Muscle of arm (tissue), 14 donors: ENCODE measurements at places on chromosomes 5 and 9.
A peak's percentile ranks its signal among the peaks of the same experiment; 100 is the strongest.

- DNase-seq = peak; percentile 63
These were observed 59.1 kb downstream of the TNFSF15 start for GRCh38 chr9:114746591-114747346.

DNA sequence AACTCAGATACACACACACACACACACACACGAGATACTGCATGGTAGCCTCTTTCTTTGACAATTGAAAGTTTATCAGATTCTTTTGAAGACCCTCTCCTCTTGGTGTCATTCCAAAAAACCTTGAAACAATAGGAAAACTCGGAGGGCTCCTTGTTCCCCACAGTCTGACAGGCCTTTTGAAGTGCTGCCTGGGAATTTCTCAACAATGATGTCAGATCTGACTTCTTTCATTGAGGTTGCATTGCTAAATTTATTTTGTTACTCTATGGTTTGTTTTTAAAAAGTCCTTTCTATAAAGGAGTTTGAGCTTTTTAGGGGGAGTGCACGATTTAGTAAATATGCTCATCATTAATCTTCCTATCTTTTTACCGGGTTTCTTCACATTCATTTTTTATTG lies 583.9 kb downstream of the SEMA5A start:
- peak; percentile 4 for DNase-seq

- peak; percentile 72 for DNase-seq
These were observed 162.2 kb downstream of the SREK1 start for GRCh38 chr5:66306105-66306843.

GRCh38 chr9:124218987-124219461 lies 38.7 kb upstream of the NEK6 start:
- DNase-seq = no peak

GRCh38 chr9:113476511-113476916 lies 13.0 kb downstream of the RGS3 start:
- DNase-seq = no peak

DNA sequence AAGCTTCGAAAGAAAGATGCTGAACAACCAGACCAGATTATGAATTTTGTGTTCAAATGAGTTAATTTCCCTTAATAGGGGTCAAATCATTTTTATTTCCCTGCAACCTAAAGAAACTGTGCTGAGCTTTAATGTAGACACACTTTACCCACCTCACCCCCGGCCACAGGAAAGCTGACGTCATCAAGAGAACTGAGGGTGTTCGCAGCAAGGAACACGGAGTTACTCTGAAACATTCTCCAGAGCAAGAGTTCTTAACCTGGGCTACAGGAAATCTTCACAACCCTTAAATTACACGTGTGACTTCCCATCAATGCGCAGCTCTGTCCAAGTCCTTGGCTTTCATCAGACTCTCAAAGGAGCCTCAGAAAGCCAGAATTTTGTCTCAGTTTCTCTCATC lies 116.3 kb downstream of the COL23A1 start:
- DNase-seq = no peak

DNA sequence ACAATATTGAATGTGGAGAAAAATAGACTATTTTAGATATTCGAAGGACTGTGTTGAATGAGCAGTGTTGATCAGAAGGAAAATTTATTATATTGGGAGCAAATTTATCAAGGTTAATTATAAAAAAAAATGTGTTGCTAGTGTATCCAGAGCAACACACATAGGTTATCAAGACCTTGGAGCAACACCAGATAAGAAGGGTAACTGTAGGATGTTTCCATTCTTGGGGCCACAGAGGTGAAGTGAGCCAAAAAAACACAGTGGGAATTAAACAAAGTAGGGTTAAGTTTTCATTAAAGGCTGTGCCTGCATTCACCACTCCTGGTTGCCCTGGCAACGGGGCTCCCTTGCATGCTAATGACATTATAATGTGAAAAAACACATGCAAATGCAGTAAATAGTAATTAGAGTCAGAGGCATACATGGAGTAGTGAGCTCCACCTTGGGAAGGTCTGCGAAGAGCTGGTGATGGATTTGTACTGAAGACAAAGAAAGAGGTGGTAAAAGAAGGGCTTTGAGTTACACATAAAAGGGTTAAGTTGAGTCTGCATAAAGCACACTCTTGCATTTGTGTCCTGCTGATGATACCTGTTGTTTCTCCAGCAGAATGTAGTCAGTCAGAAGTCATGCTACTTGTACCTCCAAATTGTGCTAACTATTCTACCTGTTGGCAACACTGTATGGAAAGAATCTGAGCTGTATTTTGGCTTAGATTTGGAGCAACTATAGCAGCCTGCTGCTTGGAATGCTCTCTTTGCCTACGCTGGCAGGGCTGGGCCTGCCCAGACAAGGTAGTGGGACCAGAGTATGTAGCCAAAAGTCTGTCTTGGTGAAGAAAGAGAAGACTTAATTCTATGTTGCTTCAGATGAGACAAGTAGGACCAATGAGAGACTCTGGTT lies 59.6 kb downstream of the ATG10 start:
- no peak for DNase-seq

- DNase-seq = no peak
These were observed 331.3 kb upstream of the RFX3 start for GRCh38 chr9:3857091-3857490.

DNA sequence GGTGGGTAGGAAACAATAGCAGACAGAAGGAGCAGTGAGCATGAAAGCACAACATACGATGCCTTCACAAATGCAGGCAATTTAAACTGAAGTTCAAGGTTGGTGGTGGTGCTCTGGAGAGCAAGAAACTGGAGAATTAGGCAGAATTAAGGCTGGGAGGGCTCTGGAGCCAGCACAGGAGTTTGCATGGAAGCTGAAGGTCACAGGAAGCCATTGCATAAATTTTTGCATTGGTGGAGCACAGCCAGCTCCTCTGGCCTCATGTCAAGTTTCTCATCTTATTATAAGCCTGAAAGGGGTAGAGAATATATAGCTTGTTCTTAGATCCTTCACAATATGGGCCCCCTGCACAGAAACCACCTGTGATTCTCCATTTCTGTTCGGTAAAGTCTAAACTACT lies 207.4 kb downstream of the PAPPA start:
- DNase-seq = no peak

GRCh38 chr5:163915481-163915961 lies 410.1 kb downstream of the MAT2B start:
- no peak for DNase-seq

- DNase-seq = no peak
These were observed 13.9 kb downstream of the PRRC2B start for GRCh38 chr9:131407717-131408195.

GRCh38 chr9:3482578-3482977 lies 43.2 kb downstream of the RFX3 start:
- no peak for DNase-seq

DNA sequence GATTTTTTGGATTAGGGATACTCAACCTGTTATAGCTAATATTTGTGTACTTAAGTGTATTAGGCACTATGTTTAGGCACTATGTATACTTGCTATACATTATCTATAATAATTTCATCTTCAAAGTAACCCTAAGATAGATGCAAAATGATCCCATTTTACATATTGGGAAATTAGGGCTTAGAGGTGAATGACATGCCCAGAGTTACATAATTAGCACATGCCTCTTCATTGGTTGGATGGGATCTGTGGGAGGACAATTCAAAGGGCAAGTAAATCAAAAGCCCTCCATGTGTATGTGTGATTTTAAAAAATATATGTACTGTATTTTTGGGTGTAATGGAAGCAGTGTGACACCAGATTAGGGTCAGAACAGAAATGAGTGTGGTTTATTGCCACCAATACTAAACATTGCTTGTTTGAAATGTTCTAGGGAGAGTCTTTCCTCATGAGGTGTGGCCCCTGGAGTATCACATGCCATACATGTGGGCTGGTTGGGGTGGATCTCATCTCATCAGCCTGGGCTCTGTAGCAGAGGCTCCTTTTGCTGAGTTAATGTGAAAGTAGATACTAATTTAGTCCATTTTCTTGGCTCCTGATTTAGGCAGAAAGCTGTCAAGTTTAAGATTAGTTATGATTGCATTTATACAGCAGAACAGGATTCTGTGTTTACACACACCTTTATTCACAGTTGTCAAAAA lies 5.5 kb downstream of the C9orf85 start:
- DNase-seq = no peak

GRCh38 chr5:159441441-159441840 lies 111.2 kb upstream of the IL12B start:
- DNase-seq = no peak

- DNase-seq = no peak
These were observed 26.6 kb downstream of the ENHO start for GRCh38 chr9:34496149-34496712.

DNA sequence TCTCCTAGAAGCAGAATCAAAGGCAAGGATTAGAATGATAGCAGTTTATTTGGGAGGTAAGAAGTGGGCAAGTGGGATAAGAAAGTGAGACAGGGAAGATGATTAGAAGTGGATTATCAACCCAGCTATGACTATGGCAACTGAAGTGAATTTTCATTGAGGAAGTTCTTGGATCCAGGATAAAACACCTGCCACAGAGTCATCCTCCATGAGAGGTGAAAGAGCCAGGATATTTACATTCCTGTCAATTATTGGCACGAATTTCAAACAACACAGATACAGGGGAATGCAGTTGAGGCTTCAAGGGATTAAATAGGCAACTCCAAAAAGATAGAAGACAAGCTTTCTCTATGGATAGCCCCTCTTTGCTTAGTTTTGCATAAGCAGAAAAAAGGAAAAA lies 31.8 kb upstream of the ZNF366 start:
- no peak for DNase-seq

- DNase-seq = no peak
These were observed 74.9 kb downstream of the C9orf152 start for GRCh38 chr9:110133059-110133458.

DNA sequence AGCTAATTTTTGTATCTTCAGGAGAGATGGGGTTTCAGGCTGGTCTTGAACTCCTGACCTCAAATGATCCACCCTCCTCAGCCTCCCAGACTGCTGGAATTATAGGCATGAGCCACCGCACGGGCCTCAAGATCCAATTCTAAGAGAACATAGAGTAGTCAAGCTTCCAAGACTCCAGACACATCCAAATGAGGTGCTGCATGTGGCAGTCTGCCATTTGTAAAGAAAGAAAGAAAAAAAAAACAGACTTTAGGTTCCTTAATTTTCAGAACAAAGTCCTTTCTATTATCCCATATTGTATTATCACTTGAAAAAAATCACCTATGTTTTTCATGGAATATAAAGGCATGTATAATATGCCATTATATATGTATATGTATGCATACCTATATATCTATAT lies 2104.5 kb downstream of the MAT2B start:
- no peak for DNase-seq

- DNase-seq = no peak
These were observed 5.8 kb upstream of the ST6GALNAC6 start for GRCh38 chr9:127905004-127905728.

DNA sequence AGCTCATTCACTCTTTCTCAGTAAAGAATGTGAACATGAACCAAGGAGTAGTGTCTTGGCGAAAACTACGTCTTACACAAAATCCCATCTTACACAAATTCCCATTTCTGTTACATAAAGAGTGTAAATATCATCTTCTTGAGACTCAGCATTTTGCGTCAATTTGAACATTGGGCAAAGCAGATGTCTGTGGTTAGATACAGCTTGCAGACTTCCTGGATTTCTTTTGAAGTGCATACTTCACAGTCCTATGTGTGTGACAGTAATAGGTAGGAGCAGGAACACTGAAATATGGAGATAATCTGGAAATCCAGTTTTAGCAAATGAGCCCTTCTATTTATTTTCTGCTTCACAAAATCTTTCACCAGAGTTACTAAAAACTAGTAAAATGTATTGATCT lies 58.8 kb downstream of the C6 start:
- DNase-seq = no peak

DNA sequence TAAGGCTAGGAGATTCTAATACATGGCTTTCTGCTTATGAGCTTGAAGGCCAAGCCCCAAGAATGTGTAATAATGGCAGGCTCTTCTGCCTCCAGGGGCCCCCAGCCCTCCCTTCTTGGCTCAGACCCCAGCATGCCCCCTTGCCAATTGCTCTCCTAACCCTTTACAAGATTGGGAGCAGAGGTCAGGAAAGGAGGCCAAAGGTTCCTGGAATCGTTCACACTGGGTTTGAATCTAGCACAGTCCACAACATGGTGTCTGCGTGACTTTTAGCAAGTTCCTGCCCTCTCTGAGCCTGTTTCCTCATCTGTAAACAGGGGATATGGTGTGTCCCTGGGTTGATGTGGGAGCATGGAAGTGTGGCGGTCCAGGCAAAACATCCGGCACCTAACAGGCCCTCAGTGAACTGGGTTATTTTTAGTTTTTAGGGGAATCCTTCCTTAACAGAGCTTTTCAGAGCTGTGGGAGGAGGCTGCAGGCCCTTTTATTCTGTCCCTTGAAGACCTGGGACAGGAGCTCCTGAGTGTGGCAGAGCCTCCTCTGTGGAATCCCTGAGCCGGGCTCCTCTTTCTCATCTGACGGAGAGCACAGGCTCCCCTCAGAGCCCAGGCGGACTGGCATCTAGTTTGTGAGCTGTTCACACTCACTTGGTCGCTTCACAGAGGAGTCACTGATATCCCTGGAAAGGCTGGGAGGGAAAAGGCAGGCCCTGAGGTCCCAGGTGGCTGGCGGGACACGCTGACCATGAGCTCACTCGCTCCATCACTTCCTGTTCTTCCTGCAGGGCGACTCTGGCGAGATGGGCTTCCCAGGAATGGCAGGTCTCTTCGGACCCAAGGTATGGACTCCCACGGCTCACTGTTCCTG lies 23.4 kb upstream of the ORM1 start:
- DNase-seq = no peak

DNA sequence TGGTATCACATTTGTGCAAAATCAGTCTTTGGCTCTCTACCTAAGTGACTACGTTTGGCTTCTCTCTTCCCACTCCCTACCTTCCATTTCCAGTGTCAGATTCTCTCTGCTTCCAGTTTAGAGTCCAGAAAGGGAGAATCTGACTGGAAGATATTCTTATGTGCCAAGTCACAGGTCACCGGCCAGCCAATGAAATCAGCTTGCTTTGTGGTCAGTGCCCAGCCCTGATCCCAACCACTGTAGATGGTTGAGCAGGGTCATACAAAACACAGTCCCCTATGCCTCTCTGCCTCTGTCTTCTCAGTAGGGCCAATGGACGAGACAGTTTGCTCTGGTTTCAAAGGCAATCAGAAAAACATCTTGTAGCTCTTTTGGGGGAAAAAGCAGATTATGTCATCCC lies 15.6 kb upstream of the EPB41L4B start:
- no peak for DNase-seq
